Effector CD8-positive, alpha-beta T cell (primary cell): ENCODE measurements at places on chromosomes 6 and 20.

DNA sequence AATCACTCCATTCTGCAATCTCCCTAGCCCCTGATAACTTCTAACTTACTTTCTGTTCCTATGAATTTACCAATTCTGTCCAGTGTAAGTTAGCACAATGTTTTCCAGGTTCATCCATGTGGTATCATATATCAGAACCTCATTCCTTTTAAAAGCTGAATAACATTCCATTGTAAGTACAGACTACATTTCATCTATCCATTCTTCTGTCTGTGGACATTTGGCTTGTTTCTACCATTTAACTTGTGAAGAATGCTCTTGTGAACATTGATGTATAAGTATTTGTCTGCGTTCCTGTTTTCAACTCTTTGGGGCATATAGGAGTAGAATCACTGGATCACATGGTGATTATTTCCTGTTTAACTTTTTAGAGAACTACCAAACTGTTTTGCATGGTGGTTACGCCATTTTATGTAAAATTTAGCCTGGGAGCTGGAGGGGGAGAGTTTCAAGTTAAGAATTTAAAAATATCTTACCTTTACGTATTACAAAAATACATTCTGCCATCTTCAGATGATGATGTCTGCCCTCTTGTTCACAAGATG, 156.5 kb downstream of the BTBD3 start:
- no peak for DNase-seq

DNA sequence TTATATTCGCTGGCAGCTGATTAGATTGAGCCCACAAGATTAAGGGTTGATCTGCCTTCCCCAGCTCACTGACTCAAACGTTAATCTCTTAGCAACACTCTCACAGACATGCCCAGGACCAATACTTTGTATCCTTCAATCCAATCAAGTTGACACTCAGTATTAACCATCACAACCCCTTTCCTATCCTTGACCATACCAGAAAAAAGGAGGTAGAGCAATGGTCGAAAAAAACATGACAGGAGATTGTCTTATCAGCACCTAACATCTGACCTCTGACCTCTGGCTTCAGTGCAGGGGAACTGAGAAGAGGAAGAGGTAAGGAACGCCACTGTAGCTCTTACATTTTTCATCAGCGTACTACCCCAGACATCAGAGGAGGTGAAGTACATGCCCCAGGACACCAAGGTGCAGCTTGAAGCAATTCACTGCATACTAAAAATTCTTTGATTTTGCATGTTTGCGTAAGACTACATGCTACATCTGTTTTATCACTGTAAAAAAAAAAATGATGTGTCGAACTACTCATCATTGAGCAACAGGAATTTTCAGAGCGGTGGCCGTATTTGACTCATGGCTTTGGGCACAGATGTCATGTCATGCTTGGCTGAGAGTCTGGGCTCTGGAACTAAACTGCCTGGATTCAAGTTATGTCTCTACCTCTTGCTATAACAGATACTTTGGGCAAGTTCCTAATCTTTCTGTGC, 188.0 kb upstream of the TAB2 start:
- no peak for DNase-seq

DNA sequence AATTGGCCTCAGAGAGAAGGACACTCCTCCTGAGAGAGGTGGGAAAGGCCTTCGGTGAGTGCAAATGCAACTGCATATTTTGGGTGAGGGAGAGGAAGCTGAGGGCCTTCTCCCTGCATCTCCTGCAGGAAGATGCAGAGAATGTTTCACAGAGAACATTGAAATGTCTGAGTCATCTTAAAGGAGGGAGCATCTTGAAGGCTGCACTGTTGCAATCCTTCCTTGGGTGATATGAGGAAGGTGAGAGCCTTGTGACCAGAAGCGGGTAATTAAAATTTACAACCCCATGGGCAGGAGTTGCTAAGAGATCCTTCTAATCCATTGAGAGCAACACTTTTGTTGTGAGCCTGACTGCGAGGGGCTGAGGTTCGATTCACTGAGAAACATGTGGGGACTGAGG, 375.7 kb upstream of the MARCKS start:
- DNase-seq, result no peak

- no peak for DNase-seq
These were observed 62.8 kb downstream of the ZFAND3 start for GRCh38 chr6:37882292-37882691.

- DNase-seq, result peak; percentile 95
These were observed at the start of gene BLOC1S5 for GRCh38 chr6:8063761-8064637. TSS of gene BLOC1S5 (minus strand) at chr6:8064389. CDS start at chr6:8064376, 13 bp downstream.

DNA sequence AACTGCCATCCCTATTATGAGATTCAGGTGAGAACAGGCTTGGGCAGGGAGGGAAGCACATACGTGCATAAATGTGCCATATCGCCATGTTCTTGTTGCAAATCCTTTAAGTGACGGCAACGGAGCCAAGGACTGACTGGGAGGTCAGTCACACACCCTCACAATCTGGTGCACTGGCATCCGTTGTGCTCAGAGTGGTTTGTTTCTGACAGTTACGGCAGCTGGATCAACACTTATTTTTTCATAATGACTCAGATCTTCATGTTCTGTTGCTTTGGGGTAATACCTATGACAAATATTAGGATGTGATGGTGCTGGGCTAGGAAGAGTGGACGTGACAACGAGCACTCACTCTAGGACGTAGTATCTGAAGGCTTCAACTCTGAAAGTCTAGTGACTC, 56.2 kb upstream of the PREP start:
- no peak for DNase-seq

DNA sequence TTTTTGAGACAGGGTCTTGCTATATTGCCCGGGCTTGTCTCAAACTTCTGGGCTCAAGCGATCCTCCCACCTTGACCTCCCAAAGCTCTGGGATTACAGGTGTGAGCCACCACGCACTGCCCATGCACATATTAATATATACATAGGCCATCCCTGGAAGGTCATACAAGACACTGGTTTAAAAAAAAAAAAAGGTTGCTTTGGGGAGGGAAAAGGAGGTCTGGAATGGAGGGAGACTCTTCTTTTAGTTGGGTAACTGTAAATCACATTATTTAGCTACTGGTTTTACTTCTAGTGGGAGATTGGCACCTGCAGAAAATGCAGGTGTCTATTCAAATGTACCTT, 4.1 kb upstream of the SNAI1 start:
- no peak for DNase-seq

DNA sequence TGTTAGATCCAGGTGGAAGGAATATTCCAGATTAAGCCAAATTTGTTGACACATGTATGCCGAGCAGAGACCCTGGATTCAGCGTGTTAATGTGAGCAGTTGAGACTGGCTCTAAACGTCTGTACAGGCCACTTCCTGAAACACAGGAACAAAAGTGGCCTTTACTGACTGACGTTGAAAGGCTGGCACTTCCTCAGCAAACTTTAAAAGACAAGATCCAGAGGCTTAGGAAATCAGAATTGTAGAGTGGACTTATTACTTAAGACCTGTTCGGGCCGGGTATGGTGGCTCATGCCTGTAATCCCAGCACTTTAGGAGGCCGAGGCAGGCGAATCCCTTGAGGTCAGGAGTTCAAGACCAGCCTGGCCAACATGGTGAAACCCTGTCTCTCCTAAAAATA, 125.7 kb upstream of the ARID1B start:
- DNase-seq, result no peak

GRCh38 chr6:44047801-44048200, 79.5 kb downstream of the MRPL14 start:
- no peak for DNase-seq

- no peak for DNase-seq
These were observed 46.3 kb upstream of the RPS6KA2 start for GRCh38 chr6:166673309-166673708.

GRCh38 chr6:47478233-47479139, 897 bp downstream of the CD2AP start:
- DNase-seq, result no peak

GRCh38 chr6:157830354-157831017, 7.4 kb downstream of the SNX9 start:
- no peak for DNase-seq

DNA sequence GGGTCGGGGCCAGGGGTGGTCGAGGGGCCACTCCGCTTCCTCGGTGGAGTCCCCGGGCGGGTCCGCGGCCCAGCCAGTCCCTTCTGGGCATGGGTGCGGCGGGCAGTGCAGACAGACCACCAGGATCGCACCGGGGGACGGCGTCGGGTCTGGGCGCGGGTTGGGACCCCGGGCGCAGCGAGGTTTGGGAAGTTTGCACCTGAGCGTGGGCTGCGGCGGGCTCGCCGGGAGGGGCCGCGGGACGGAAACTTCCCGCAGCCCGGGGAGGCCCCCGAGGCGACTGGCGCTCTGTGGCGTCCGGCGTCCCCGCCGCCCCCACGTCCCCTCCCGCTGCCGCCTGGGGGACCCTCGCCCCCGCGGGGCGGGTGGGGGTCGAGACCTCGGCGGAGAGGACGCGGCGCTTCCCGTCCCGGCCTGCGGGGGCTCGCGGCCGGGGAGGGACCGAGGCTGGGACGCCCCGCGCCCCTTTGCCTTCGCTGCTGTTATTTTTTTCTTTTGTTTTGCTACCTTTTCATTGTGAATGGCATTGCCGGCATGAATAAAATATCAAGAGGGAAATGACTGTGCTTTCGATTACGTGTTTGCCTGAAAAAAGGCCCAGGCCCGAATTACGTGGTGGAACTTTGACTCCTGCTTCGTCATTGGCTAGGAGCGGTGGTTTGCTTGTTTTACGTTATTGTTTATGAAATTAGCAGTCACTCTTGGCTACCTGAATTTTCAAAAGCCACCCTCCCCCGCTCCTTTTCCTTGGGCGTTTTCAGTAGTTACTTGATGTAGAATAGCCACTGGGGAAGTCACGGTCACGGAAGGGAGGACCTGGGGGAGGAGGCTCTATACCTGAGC, 703 bp downstream of the SNX9 start:
- DNase-seq, result peak; percentile 60

- no peak for DNase-seq
These were observed 506.9 kb upstream of the JARID2 start for GRCh38 chr6:14738933-14739332.

DNA sequence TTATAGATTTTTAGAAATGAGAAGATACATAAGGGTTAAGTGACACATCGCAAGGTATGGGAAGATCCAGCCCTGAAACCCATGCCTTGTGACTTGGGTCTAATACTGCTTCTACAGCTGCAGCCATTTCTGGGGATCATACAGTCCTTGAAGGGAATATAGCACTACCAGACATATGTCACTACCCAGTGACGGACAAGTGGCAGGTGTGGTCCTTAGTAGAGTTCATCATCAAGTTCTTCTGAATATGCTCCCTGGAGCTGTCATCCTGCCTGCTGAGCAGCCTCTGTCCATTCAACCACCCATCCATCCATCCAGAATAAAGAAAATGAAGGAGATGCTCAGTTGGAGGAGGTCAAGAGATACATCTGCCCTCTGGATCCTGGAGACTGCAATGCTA, 118.6 kb upstream of the ASF1A start:
- DNase-seq, result no peak

DNA sequence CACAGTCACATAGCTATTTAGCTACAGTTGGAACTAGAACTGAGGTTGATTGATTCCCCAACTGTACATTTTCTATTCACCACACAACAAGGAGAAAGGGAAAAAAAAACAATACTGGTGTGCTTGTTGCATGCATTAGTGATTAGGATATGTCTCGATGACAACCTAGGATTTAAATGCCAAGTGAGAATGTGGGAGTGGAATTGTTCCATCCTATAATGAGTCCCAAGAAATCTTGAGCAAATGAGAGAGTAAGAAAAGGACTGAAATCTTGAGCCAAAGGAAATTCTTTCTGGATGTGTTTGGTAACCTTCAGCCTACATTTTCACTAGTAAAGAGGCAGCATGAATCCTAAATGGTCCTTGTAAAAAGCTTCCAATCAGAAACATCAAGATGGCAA, 232.7 kb downstream of the HIVEP2 start:
- DNase-seq, result no peak

DNA sequence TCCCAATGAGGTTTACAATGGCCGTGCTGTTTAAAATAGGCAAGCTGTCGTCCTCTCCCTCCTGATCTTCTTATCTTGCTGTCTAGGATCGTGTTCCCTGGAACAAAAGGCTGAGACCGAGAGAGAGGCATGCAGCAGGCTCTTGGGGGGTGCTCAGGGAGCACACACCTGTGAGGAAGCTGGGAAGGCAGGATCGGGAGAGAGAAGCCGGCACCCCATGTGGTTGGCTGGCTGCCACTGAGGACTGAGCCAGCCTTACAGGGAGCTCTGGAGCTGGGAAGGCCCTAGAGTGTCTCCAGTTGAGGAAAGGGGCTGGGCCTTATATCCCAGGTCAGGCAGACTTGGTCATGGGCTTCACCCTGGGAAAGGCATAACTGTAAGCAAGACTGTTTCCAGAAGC, 184.2 kb downstream of the LY86 start:
- DNase-seq, result no peak

- DNase-seq, result no peak
These were observed 186.2 kb upstream of the SYNDIG1 start for GRCh38 chr20:24283186-24283585.

DNA sequence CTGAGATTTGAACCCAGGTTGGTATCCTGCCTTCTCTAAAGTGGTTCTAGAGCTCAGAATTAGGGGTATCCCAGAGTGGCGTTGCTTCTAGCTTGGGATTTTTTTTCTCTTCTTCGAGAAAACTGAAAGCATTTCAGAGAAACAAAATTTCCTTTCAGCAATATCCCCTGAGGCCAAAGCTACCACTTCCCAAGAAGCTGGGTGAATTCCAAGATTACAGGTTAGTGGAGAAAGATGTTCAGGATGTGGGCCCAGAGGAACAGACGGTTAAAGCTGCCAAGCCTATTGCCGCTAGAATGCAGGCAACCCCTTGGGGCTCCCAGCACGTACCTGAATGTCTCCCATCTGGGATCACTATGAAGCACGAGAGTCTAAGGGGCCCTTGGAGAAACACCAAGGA, 134.1 kb downstream of the FOXO3 start:
- no peak for DNase-seq

GRCh38 chr6:137944793-137945498, 77.9 kb downstream of the TNFAIP3 start:
- no peak for DNase-seq

- no peak for DNase-seq
These were observed 460.9 kb upstream of the SULF2 start for GRCh38 chr20:48246061-48246790.

GRCh38 chr6:150310539-150310938, 58.3 kb upstream of the IYD start:
- DNase-seq, result no peak

DNA sequence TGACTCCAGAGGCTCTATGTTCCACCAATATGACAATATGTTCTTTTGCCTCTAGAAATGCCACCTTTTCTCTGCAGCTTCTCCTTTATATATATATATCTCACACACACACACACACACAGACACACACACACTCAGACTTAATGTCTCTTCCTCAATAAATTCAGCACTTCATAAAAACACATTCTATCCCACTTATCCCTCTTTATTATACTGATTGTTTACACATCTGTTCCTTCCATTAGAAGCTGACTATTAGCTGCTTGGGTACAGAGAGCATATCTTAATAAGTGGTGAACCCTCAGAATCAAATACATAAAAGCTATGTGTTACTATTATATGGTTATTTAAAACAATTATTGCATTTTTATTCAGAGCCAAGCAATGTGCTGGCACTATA, 23.3 kb downstream of the NRSN1 start:
- no peak for DNase-seq

- DNase-seq, result no peak
These were observed 148.2 kb downstream of the ERMARD start for GRCh38 chr6:169899481-169900145.
